ENCODE measurements at places on chromosomes 13 and 19. TPM values are rescaled to one million over a fixed set of nuclear protein-coding genes. Genes with fewer than 3 reads are reported as not detected.

UNC13A gene
- total RNA-seq = 0.06 TPM

DNA sequence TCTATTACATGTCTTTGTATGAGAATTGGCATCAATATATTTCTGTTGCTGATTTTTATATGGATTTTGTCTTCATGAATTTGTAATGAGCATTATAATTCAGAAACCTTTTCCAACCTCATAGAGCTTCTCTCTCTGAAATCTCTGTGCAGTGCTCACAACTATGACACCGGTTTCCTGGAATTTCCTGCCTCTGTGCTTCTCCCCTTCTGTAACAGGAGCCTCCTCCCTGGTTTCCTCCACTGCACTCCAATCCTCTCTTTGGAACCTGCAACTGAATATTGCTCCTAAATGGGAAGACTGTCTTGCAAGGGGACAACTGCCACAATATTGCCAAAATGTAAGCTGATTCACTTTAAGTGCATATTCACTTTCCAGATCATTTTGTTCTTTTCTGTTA is 1147.9 kb downstream of the UQCRFS1 start:
- DNase-seq = no peak

DNA sequence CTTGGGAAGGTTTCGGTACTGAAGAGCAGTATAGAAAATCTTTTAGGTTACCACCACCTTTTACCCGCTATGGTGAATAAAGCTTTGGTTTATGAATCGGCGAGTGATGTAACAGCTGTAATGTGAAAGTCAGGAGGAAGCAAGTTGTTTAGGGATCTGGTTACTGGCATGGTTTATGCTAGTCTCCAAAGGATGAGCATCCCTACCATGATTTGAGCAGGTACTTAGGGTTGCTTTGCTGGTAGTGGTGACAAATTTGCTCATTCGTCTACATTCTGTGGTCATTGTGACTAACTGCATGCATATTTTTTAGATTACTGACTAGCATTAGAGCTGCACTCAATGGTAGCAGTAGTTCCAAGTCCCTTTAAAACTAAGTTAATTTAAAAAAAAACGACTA is 104.1 kb downstream of the FRY start:
- no peak for DNase-seq

DNA sequence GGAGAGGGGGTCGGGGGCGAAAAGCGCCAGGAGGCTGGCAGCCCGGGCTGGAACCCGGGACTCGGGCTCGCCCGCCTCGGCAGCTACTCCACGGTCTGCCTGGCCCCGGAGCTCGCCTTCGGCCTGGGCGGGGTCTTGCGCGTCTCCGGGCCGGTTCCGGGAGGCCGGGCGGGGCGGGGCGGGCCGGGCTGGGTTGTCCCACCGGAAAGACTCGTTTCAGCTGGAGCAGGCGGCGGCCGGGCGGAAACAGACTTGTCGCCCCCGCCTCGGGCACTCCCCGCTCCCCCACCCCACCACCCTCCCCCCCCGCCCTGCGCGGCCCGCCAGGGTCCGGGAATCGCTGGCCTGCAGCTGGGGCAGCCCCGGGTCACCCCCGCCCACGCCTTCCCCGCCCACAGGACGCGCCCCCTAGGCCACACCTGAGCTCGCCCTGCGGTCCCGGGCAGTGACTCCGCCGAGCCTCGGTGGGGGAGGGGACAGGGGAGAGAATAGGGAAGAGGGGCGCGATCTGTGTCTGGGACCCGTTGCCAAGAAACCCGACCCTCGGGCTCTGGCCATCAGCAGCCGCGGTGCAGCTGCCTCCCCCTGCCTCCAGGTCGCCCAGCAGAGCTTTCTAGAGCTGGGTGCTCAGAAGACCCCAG is 109.4 kb downstream of the KCTD15 start:
- DNase-seq = no peak

- no peak for DNase-seq
Observed at GRCh38 chr19:8194528-8195267, 14.5 kb upstream of the CERS4 start.

Data from Caki2 (cell line).